Mesendoderm (in vitro differentiated cells): ENCODE measurements at places on chromosomes 6 and 20.
A peak's percentile ranks its signal among the peaks of the same experiment; 100 is the strongest.

DNA sequence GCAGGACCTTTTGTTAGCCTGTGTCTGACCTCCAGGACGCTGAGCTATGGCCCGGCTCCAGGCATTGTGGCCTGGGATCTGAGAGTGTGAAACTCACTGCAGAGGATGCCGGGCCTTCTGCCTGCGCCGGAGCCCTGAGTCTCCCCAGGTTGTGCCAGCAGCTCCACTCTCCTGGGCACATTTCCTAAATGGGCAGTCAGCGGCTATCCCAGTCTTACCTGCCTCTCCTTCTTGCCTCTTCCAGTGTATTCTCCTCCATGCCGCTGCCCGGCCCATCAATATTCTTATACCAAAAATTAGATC is 397.8 kb downstream of the CDH4 start:
- no peaks in the 10 kb centered on the region for H3K4me1 ChIP-seq
- H3K4me3 ChIP-seq, result no peak overlapping the region
- H3K27ac ChIP-seq, result no peak overlapping the region
- no peak for DNase-seq
- no peaks in the 10 kb centered on the region for H3K27me3 ChIP-seq

- H3K4me1 ChIP-seq, result no peaks in the 10 kb centered on the region
- no peaks in the 10 kb centered on the region for H3K36me3 ChIP-seq
- H3K4me3 ChIP-seq, result no peak overlapping the region
- H3K27me3 ChIP-seq, result no peaks in the 10 kb centered on the region
Observed at GRCh38 chr6:52641826-52642225, 29.1 kb upstream of the TMEM14A start.

- DNase-seq, result no peak
- no peak overlapping the region for H3K27ac ChIP-seq
- H3K4me1 ChIP-seq, result no peaks in the 10 kb centered on the region
- H3K36me3 ChIP-seq, result no peaks in the 10 kb centered on the region
- no peak overlapping the region for H3K4me3 ChIP-seq
Observed at GRCh38 chr6:112049026-112049799, 4.7 kb upstream of the CCN6 start.

- H3K4me3 ChIP-seq, result no peak overlapping the region
- H3K27me3 ChIP-seq, result no peaks in the 10 kb centered on the region
- H3K27ac ChIP-seq, result no peak overlapping the region
- no peaks in the 10 kb centered on the region for H3K36me3 ChIP-seq
- H3K4me1 ChIP-seq, result no peaks in the 10 kb centered on the region
- DNase-seq, result no peak
Observed at GRCh38 chr6:27492631-27493190, 19.8 kb upstream of the ZNF184 start.

DNA sequence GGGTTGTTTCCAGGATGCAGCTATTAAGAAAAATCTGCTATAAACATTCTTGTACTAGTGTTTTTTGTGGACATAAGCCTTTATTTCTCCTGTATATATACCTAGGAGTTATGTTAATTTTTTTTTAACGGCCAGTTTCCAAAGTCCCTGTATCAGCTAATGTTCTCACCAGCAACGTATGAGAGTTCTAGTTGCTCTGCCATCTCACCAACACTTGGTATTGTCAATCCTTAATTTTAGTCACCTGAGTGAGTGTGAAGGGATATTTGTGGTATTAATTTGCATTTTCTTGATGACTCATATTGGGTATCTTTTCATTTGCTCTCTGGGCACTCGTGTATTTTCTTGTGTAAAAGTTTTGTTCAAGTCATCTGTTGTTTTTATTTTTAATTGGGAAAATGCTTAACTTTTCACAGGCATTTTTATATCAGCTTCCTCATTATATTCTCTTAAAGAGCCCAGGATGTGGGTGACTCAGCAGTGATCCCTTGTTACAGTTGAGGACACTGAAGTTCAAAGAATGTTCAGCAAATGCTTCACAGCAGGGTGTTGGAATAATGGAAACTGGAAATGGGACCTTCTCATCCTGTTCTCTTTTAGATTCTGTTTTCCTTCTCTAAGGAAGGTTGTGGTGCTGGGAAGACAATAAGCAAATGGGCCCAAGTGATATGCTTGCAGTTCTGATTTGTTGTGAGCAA is 211.7 kb upstream of the PRND start:
- H3K4me3 ChIP-seq, result no peak overlapping the region
- no peaks in the 10 kb centered on the region for H3K36me3 ChIP-seq
- H3K4me1 ChIP-seq, result no peaks in the 10 kb centered on the region
- DNase-seq, result no peak
- no peak overlapping the region for H3K27ac ChIP-seq
- no peaks in the 10 kb centered on the region for H3K27me3 ChIP-seq

GRCh38 chr6:106886081-106886843 is 88.3 kb downstream of the CD24 start:
- peak; percentile 45 for DNase-seq
- peaks cover 6% of the 10 kb centered on the region for H3K4me1 ChIP-seq
- no peaks in the 10 kb centered on the region for H3K27me3 ChIP-seq
- no peak overlapping the region for H3K4me3 ChIP-seq
- no peaks in the 10 kb centered on the region for H3K36me3 ChIP-seq

- no peak overlapping the region for H3K27ac ChIP-seq
- H3K4me3 ChIP-seq, result no peak overlapping the region
- peaks cover 5% of the 10 kb centered on the region for H3K4me1 ChIP-seq
- H3K36me3 ChIP-seq, result no peaks in the 10 kb centered on the region
- DNase-seq, result no peak
- no peaks in the 10 kb centered on the region for H3K27me3 ChIP-seq
Observed at GRCh38 chr6:19713411-19713810, 123.8 kb upstream of the ID4 start.
